ENCODE measurements at places on chromosomes 3 and 15.
A peak's percentile ranks its signal among the peaks of the same experiment; 100 is the strongest.

DNA sequence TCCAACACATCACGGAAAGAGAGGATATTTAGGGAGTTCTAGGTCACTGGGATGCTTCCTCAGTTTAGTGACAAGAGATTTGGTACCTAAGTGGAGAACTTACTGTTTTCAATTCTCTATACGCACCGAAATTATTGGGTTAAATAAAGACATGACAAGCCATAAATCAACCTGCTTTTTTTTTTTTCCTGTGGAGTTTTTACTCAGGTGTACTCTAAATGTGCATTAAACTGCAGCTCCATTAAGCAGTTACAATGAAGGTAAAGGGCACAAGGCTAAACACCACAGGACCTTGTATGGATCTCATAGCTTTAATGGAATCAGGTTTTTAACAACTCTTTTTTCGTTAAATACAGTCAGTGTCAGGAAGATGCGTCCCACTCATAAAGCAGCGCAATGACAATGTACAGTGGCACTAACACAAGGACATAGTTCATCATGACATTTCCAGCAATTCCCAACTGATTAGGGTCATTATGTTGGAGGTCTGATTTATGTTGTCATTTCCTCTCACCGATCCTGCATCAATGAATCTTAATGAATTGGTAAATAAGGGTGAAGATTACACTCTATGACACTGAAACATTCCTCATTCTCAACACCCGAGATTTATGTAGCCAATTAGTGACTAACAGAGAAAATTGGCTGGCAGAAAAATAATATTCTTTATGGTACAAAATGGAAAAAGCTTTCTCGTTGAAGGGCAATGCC is 355.2 kb downstream of the FOXP1 start:
- no peak for DNase-seq

GRCh38 chr3:178705925-178706324 is 169.7 kb downstream of the KCNMB2 start:
- no peak for DNase-seq

GRCh38 chr3:61961900-61962299 is 400.5 kb downstream of the PTPRG start:
- no peak for DNase-seq

- DNase-seq, result no peak
Observed at GRCh38 chr3:112308151-112308911, 14.3 kb upstream of the SLC9C1 start.

DNA sequence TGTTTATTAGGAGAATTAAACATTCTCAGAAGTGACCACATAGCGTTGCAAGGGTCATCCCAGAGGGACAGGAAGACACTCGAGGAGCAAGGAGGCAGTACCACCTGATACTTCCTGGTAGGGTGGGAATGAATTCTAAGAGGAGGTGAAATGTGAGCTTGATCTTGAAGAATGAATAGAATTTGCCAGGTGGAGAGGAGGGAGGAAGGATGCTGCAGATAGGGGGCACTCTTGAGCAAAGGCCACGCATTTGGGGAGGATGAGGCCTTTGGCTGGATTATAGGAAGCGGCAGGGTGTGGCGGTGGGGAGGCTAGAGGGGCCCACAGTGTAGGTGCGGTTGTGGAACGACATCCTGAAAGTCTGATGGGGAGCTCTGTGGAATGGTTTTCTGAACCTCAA is 33.5 kb downstream of the CHCHD6 start:
- DNase-seq, result no peak

DNA sequence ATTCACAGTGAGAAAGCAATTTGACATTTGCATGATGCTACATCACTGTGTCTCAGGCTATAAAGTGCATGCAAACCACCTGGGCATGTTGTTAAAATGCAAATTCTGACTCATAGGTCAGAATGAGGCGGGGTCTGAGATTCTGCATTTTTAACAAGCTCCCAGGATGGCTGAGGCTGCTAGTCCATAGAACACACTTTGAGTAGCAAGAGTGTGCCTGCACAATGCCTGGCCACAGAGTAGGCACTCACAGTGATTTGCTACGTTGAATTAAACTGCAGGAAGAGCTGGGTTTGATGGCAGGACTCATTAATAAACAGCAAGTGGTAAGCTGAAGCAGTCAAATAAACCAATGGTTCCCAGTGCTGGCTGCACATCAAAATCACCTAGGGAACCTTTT is 48.1 kb downstream of the NTRK3 start:
- DNase-seq, result peak; percentile 43

DNA sequence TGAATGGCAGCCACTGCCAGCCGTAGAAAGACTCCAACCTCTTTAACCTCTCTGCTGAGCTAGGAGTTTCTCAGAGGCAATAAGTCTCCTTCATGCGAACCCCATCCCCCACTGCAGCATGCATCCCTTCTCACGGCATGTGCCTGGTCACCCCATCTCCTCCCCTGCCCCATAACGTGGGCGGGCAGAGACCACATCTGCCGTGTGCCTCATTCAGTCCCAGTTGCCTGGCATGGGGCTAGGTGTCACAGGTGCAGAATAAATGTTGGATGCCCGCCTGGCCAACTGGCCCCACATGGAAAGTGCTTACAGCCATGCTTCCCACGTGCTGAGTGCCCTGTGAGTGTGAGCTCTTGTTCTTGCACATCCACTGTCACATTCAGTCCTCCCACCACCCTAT is 43.5 kb upstream of the NTRK3 start:
- no peak for DNase-seq

All from Ammon's horn (tissue), 1 donor.